Stimulated activated CD8-positive, alpha-beta memory T cell treated with anti-CD3 and anti-CD28 coated beads, Interleukin-12 subunit alpha, Interleukin-12 subunit beta, amount 100 ng/mL, for 4 hours (primary cell): ENCODE measurements at places on chromosomes 5 and 9.
A peak's percentile ranks its signal among the peaks of the same experiment; 100 is the strongest.

DNA sequence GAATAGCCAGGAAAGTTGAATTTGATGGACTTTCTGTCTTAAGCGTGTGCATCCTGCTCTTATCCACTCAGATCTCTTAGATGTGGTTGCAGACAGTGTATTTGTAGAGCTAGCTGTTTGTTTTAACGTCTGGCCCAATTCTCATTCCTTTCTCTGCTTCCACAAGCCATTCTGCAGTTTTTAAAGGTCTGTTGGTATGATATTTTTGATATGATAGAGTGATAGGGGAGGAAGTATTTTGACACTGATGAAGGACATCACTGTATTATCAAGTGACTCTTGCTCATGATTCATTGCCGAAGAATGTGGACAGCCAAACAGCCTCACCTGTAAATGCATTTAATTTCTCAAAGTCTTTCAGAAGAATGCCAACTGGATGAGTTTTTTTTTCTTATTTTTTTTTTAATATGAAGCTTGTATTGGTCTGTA, 4.5 kb downstream of the TJP2 start:
- no peak for DNase-seq

DNA sequence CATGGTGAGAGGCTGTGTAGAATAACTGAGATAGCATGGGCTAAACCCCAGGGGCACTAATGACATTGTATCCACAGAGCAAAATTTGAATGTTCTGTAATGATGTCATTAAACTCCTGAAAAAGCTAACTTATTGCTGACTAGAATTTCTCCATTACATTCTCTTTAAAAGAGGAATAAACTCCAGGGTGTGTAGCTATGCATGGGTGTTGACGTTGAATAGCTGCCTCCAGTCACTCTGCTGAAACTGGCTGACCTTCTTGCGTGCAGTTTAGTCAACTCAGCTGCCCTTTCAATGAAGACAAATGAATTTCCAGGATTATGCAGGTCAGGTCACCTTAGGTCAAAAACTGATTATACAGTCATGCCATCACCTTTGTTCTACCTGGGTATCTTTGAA, 617.5 kb upstream of the WWC1 start:
- DNase-seq = no peak

- DNase-seq = no peak
These were observed 1.6 kb downstream of the TMEM245 start for GRCh38 chr9:109117856-109118807.

- no peak for DNase-seq
These were observed 76.3 kb downstream of the TMEM167A start for GRCh38 chr5:83000922-83001321.

DNA sequence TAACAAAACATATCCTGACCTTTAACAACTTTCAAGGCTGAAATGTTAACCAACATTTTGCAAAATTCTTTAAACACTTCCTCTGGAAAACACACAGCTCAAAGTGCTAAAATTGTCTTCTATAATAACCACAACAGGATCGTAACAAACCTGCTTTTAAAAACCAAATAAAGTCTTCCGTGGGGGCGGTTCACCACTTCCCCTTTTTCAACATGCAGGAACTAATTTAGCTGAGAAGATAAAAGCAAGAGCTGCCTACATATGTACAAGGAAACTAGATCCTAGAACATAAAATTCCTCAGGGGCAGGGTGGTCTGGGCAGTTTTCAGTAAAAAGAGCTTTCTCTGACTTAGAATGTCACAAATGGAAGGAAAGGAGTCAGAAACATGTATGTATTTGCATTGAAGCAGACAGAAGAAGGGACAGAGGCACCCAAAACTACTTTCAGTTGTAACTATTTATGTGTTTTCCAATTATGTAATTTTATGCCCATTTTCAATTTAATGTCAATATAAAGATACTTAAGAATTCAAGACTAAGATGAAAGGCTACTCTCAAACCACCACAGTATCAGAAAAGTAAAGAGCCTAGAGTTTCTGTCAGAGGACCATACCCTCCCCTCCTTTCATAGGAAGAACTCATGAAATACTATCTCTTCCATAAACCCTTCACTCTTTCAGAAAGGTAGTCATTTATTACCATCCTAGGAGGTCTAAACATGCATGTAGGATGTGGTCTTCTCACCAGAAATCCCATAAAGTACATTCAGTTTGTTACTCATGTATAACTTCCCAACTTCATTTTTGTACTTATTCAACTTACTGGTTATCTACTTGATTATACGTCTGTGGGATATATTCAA, 185.9 kb upstream of the RASA1 start:
- DNase-seq = peak; percentile 13

DNA sequence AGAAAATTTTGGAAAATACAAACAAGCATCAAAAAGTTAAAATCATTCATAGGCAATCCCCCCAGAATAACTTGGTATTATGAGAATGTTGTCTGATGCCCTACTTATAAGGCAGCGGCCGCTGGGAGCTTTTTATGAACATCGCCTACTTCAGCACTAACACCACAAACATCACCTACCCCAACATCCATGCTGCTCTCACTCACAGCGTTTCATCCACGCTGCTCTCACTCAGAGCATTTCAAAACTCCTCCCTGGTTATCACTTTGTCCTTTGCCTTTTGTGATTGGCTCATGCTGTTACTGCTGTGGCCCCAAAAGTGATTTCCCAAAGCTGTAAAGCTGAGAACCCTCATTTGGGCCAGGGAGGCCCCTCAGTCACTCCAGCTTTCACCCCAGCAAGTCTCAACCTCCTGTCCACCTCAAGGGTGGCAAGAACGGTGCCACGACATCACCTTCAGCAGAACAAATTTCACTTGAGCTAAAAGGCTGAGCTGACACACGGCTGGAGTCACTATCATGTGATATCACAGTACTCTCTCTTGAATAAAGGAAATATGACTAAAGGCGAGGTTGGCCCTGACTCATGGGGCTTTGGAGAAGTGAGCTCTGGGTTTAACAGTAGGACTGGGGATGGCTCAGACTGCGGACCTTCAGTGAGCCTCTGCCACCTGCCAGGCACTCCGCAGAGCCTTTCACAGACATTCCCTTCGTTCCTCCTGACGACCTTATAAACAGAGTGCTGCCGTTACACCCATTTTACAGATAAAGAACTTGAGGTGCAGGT, 25.2 kb downstream of the SHC3 start:
- no peak for DNase-seq

DNA sequence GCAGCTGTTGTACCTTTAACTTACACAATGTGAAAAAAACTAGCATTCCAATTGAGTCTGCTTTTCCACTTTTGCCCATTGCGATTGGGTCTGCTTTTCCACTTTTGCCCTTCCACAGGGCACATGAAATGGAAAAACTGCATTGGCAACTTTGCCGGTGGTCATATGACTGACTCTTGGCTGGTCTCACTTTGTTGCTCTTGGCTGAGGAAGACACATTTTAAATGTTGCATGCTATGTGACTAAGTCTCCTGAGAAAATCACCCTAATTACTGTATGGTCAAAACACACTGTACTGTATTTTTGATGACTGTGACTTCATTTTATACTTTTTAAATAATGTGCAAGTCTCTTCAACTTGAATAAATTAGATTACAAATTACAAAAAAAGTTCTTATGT, 1.6 kb upstream of the OXCT1 start:
- DNase-seq = no peak

DNA sequence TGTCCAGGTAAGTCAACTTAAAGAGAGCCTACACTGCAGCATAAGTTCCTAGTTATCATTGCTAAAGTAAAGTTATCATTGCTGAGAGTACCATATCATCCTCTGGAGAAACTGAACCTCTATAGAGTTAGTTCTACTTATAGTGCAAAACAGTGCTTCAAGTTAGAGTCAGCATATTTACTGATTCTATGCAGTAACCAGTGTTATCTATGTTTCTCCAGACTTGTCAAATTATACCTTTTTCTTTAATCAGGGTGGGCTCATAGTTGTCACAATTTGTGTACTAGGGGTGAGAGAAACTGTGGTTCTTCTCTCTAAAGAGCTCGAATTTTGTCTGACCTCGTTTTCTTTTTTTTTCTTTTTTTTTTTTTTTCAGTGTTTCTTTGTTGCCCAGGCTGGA, 79.6 kb downstream of the ANXA2R start:
- no peak for DNase-seq

GRCh38 chr5:107476783-107477182, 194.0 kb downstream of the EFNA5 start:
- DNase-seq = no peak

GRCh38 chr9:109251080-109251775, 69.6 kb downstream of the EPB41L4B start:
- no peak for DNase-seq

DNA sequence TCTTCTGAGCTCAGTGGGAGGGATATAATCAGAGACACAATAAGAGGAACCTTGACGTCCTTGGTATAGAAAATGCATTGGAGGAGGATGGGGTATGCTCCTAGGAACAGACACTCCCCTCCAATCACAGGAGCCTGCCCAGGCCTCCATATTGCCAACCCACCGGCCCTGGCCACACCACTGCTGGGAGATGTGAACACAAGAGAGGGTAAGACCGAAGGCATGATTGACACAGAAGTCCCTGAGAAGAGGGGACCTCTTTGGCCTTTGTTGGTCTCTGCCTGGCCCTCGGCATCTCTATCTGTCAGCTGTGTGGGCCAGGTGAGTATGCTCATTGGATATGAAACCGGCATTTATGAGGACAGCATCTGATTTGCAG, 62.0 kb downstream of the CRB2 start:
- DNase-seq = no peak

GRCh38 chr5:56854920-56855319, 39.6 kb downstream of the MAP3K1 start:
- DNase-seq = no peak

- no peak for DNase-seq
These were observed 92.8 kb downstream of the TAF11L14 start for GRCh38 chr5:17727098-17727497.

- no peak for DNase-seq
These were observed 128.3 kb downstream of the MARCHF11 start for GRCh38 chr5:16051246-16051755.

- DNase-seq = no peak
These were observed 22.0 kb upstream of the NIPBL start for GRCh38 chr5:36854402-36855140.

DNA sequence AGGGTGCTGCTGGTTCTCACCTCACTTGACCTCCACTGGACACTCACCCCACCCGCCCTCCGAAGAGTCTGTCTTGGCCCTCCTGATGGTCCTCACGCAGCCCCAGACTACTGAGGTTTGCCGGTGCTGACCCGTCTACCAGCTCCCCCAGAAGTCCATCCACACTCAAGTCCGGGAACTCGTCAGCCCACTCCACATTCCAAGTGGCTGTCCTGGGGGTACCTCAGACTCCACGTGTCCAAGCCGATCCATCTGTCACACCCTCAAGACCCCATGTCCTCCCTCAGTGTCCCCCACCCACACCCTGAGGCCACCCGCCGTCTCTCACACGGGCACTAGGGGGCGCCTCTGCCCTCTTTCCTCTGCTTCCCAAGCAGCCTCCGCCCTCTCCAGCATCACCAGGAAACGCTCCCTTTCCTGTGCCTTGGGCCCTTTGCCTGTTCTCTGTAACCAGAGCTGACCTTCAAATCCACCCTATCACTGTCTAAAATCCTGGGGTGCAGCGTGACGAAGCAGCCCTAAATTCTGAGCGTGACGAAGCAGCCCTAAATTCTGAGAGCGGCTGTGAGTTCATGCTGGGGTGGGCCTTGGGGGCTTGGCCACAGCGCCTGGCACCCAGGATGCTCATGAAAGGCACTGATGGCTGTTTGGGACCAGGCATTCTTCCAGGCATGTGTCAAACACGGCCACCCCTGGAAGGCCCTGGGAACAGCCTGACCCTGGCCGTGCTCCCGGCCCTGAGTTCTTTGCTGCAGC, 95.7 kb downstream of the KCNT1 start:
- DNase-seq = no peak

DNA sequence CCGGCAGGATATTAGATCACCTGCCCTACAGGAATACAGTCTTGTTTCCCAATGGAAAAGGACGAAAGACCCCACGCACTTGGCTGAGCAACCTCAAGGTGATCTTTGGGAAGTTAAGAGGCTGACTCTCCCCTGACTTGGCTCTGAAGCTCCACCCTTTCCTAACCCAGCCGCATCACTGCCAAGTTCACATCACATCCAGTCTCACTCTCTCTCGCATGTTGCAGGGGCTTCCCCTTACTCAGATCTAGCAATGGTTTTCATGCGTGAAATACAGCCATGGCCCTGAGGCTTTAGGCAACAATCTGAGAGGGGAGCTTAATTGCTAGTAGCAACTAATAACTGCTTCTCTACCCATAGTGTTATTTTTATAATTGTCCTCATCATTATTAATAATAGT, 211.6 kb downstream of the DOCK8 start:
- no peak for DNase-seq

DNA sequence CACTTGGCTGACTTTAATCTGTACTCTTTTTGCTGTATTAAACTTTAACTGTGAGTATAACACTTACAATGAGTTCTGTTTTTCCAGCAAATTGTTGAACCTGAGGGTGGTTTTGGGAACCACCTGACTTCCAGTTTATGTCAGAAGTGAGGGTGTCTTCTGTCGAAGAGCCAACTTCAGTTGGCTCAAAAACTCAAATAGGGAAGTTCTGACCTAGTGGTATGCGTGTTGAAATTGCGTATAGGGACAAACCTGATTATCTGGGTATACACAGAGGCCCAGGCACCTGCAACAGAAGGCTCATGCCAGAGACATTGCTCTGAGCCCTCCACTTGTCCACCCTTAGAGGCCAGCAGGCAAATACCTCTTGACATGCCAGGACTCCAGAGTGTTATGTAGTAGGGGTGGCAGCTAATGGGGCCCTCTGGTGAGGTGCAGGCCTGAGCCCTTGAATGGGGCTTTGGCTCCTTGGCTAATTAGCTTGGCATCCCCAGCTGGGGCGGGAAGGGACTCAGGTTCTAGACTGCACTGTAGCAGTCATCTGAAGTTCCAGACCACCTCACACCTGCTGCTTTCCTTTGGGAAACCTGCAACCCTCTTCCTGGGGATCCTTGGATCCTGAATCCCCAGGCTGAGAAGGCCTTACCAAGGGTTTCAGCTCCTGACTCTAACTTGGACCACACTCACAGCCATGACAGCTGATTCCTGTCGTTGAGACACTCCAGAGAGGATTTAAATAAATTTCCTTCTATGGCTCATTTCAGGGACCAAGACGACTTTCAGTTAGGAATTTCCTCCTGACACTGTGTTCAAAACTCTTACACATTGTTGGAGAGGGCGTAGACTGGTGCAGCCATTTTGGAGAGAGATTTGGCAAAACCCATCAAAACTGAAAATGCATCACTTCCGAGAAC, 189.6 kb downstream of the HSPA4 start:
- no peak for DNase-seq

- no peak for DNase-seq
These were observed 122.3 kb upstream of the RAI14 start for GRCh38 chr5:34533582-34534522.
